ENCODE measurements at places on chromosomes 4 and X.

GRCh38 chr4:54225598-54226403, 3.3 kb upstream of the PDGFRA start:
- DNase-seq: no peak

DNA sequence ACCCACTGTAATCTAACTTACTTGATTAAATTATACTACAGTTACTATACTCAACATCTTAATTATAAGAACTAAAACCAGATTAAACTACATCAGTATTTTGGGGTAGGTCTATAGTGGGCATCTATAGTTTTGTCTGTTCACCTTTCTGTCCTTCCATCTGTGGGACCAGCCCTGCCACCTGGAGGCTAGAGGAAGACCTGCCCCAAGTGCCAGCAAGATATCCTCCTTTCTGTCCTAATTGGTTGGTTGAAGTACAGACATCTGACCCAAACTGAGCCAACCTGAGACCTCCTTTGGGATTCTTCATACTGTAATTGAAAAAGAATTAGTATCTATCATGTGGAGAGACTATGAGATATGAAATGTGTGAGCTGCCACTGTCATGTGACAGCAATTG, 172.2 kb upstream of the TLL1 start:
- DNase-seq: peak; percentile 33

DNA sequence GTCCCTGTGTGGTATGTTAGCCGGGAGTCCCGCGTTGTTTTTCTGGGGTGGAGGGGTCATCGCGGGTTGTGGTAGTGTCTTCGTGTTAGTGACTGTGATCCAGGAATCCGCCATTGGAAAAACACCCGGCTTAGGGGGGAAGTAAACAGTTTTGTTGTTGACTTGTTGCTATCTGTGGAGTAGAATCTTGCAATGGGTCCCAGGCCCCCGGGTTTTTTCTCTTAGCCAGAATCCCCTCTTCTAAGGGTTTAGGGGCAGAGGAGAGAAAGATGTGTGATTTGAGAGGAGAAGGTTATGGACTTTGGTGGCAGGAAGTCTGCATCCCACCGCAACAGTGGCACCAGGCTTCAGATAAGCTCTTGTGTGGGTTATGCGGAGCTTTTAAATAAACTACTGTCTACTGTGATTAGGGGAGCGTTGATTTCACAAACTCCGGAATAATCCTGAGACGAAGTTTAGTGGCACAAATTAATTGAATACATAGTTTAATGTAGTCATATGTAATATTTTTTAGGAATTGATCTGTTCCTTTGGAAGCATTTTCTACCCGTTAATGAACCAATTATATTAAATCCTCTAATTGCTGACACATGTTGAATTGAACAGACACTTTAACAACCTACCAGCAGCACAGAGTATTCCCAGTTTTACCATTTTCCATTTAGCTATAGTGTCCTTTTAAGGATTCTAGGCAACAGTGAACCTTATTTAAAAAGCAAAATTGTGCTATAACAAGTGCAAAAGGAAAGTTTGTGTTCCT, 1.4 kb downstream of the DDX3X start:
- peak; percentile 34 for DNase-seq

DNA sequence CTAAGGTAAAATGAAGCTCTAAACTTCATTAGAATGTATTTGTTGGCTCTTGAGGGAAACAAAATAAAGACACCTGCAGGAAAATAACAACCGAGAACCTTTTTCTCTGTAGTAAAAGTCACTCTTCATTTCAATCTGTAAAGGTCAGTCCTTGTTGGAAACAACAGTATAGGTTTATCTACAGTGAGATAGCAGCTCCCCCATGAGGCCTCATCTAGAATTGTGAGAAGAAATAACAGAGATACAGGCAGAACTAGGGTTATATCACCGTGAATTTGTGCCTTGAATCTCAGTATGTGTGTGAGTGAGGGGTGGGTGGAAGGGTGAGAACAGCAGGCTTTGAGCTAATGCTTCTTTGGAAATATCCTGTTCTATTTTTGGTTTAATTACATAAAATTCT, 107.8 kb upstream of the FMR1 start:
- peak; percentile 4 for DNase-seq

Measured in M059J (cell line).